ENCODE measurements at places on chromosomes 7 and 10.

DNA sequence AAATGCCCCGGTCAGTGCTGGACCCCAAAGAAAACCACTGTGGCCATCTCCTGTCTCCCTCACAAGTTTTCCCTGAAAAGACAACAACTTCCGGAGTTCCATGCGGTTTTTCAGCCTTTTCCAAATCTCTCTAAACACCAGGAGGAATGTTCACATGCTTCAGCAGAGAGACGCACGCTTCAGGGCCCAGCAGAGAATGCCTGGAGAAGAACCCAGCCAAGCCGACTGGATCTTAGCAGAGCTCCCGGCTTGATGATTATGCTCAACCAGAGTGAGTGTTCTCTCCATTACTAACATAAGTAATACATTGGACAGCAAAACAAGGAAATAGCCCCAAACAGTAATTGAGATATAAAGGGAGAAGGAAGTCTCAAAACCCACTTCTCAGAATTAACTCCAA lies 17.9 kb downstream of the PRKCQ start:
- no peak for DNase-seq

- no peak for DNase-seq
Measured at GRCh38 chr10:102975483-102976379, 57.6 kb downstream of the CNNM2 start.

DNA sequence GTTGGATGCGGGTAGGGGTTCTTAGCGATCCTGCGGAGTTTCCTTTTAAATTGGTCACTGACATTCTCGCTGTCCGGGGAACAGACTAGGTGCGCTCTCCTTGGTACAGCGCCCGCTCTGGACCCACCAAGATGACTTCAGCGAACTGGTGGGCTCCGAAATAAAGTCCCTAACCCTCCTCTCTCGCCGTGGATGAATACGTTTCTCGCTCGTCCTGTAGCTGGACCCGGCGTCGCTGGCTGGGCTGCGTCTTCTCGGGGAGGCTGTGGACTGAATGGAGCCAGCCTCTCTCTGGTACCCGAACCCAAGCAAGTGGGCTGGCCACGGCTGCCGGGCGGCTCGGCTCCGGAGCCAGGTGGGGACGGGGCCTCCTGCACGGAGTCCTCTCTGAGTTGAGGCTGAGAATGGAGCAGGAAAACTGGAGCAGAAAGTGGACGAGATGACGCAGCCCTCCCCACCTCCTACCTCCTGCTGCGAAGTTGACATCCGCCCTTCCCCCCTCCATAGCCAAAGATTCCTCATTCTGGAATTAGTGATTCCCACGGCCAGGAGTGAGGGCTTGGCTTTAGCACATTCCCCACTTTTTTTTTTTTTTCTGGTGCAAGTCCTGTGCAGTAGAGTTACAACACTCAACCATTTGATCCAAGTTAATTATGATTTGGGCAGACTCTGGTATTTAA lies 1.5 kb downstream of the UNC5B start:
- DNase-seq: no peak

GRCh38 chr10:47331491-47331890 lies 9.2 kb downstream of the GDF2 start:
- no peak for DNase-seq

DNA sequence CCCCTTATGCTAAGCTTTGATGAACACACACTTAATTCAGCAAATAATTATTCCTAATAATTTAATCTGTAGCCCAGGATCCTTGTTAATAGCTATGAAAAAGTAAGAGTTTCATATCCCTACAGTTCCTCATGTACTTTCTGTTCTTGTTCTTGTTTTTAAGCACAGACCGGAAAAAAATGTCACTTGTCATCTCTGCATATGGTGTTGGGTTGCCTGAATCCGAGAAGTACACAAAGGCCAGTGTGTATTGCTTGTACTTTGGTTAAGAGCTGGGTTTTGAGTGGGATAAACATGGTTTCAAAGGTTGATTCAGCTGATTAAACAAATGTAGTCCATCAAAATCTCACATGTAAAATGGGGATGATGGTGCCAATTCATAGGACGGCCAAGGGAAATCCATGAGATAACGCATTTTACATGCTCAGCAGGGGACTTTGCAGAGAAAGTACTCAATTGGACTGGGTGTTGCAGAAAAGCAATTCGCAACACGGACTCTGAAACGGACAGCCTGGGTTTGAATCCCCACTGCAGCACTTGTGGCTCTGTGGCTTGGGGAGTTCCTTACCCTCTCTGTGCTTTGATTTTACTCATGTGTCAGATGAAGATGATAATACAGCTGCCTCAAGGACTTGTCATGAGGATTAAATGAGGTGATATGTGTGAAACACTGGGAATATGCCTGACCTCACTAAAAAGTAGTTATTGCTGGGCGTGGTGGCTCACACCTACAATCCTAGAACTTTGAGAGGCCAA lies 71.7 kb downstream of the MAP3K8 start:
- DNase-seq: no peak

DNA sequence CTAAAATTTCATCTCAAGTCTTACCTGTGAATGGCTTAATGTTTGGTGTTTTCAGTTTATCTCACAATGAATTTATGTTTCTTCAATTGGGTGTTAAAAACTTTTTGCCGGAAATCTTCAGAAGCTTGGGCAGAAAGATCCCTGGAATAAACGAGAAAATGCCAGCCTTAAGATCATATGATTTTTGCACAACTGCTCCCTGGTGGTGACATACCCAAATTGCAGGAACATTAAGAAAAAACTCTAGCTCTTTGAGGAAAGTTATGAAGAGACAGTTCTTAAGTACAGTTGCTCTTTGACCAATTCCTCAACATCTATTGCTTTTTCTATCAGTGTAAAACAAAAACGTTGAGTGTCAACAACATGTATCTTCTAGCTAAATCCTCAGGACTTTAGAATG lies 48.2 kb upstream of the CREB5 start:
- no peak for DNase-seq

GRCh38 chr7:101378751-101379174 lies 16.1 kb downstream of the COL26A1 start:
- DNase-seq: no peak
